ENCODE measurements at places on chromosomes 1 and 21.
A peak's percentile ranks its signal among the peaks of the same experiment; 100 is the strongest.

DNA sequence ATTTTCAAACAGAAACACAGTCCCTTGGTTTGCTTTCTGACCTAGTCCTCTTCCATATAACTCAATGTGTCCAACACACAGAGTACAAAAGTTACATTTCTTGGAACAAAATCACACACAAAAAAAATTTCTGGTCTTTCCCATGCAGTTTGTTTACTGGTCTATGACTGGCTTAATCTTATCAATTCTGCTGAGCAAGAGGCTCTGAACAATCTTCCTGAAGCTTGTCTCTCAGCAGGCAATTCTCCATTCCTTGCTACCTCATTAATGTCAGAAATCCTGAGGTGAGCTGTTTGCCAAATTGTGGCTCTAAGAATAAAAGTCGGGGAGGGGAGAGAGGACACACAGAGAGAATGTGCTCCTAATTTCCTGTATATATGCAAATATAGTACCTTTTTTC, 423.6 kb downstream of the HLX start:
- DNase-seq = no peak

GRCh38 chr1:33349081-33349759, 28.3 kb upstream of the A3GALT2 start:
- DNase-seq = peak; percentile 76

DNA sequence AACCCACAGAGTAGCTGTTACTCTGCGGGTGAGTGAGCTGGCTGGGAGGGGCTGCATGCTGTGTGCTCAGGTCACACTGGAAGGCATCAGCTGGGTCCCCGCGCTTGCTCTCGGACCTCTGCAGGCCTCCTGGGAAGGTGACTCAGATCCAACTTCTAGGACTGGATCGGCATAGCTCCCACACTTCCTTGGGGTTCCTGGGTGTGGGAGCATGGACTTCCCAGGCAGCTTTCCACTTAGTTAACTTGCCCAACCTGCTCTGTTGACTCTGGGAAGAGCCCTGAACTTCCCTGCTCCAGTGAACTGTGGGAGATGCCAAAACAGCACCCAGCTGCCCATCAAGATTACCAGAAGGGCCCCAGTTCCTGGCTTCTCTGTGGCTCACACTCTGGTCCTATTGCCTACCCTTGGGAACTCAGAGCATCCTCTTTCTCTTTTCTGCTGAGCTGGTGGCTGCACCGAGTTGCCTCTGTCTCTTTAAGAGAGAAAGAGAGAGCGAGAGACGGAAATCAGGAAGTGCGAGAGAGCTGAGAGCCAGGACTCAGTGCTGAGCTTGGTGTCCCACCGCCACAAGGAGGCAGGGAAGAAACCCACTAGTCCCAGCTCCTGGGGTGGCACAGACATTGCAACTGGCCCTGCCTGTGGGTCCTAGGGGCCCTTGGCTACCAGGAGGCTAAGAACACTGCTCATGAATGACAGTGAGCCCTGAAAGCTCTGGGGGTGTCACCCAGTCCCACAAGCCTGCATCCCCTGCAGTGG, at the start of gene IKBKE:
Gene IKBKE, plus strand, starts transcription at position 544 of the 759 bp plus-strand sequence. CDS start 2,752 bp downstream, outside the sequence.
- DNase-seq = peak; percentile 93

DNA sequence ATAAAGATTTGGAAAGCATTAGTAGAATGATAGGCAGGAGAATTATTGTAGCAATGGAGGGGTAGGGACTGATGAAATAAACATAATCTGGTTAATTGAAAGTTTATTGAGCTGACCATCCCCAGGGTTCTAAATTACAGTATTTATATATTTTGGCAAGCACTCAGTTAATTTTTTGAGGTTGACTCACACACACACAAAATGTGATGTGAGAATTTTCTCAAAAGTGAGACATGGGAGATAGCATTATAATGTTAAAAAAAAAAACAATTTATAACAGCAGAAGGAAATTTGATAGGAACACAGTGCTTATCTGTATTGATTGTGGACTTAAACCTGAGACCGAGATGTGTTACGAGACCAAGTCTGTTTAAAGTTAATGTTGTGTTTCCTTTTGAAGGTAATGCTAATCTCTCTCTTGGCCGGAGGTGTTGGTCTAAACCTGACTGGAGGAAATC, 24.6 kb downstream of the TRIM45 start:
- DNase-seq = no peak

GRCh38 chr1:234260578-234260977, 112.7 kb upstream of the COA6 start:
- DNase-seq = peak; percentile 3

DNA sequence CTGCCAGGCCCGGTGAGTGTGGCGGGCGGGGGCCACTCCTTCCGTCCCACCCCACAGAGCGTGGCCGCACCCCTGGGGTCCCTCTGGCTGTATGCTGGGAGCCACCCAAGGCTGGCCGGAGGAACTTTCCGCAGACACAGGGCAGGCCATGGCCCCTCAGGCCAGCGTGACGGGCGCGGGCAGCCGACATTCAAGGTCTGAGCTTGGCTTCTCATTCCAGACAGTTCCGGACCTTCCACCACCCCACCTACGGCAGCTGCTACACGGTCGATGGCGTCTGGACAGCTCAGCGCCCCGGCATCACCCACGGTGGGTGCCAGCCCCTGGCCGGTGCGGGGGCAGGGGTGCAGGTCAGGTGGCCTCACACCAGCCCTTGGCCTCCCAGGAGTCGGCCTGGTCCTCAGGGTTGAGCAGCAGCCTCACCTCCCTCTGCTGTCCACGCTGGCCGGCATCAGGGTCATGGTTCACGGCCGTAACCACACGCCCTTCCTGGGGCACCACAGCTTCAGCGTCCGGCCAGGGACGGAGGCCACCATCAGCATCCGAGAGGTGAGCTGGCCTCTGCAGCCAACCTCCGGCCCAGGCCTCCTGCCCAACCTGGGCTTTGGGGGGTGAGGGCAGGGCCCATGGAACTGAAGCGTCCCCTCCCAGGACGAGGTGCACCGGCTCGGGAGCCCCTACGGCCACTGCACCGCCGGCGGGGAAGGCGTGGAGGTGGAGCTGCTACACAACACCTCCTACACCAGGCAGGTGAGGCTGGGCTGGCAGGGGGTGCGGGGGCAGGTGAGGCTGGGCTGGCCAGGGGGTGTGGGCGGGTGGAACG, 7.3 kb downstream of the SCNN1D start:
- no peak for DNase-seq

GRCh38 chr1:222107267-222107666, 365.4 kb upstream of the DUSP10 start:
- no peak for DNase-seq

GRCh38 chr1:58999676-59000075, 215.8 kb upstream of the JUN start:
- DNase-seq = peak; percentile 72

GRCh38 chr1:6096243-6097116, 50.8 kb downstream of the KCNAB2 start:
- no peak for DNase-seq

DNA sequence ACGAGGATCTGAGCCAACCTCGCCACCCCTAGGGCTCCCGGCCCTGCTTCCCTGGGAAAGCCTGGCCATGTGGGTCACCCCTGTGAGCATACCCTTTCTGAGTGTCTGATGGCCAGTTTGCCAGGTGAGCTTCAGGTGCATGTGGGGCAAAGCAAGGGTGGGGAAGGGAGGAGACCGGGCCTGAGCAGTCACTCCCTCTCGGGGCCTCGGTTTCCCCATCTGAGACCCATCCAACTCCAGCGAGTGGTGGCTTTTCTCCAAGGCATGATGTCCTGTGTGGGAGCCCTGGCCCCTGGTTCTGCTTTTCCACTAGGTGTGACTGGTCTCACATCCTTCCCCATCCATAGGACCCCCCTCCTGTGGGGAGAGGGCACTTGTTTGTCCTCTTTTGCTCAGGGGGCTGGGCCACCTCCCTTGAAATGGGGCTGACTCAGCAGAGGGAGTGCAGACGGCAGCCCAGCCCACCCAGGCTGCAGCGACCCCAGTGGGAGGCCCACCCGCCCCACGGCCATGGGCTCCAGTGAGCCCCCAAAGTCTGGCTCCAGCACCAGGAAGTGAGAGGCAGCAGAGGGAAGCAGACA, 1.7 kb upstream of the WNT9A start:
- no peak for DNase-seq

DNA sequence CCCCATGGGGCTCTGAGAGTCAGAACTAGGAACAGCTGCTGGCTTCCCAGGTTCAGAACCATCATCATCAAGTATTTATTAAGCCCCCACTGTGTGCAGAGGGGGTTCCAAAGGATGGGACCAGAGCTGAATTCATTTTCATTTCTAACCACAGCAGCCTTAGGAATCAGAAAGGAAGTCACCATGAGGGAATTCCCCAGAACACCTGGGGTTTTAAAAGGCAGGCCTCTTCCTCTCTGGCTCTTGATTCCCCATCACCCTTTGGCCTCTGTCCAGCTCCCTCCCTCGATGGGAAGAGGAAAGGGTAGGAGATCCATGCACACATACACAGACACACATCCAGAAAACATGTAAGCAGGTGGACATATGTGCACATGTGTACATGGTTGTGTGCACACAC, 1.3 kb upstream of the KCNN3 start:
- no peak for DNase-seq

DNA sequence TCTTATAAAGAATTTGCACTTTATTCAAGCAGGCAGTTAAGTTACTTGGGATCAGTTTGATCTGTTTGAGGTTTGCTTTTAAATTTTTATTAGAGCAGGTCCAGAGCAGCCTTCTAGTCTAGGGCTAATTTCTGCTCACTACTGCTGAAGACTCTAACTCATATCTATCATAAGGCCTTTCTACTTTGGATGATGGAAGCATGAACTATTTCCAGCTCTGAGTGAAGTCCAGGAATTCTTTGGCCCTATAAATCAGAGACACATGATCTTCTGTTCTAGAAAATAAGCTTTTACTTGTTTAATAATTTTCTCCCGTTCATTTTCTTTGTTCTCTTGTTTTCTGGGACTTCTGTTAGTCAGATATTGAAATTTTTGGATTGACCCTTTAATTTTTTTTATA, 14.7 kb downstream of the NIBAN1 start:
- no peak for DNase-seq

GRCh38 chr1:213530611-213531320, 457.0 kb upstream of the PROX1 start:
- DNase-seq = no peak

DNA sequence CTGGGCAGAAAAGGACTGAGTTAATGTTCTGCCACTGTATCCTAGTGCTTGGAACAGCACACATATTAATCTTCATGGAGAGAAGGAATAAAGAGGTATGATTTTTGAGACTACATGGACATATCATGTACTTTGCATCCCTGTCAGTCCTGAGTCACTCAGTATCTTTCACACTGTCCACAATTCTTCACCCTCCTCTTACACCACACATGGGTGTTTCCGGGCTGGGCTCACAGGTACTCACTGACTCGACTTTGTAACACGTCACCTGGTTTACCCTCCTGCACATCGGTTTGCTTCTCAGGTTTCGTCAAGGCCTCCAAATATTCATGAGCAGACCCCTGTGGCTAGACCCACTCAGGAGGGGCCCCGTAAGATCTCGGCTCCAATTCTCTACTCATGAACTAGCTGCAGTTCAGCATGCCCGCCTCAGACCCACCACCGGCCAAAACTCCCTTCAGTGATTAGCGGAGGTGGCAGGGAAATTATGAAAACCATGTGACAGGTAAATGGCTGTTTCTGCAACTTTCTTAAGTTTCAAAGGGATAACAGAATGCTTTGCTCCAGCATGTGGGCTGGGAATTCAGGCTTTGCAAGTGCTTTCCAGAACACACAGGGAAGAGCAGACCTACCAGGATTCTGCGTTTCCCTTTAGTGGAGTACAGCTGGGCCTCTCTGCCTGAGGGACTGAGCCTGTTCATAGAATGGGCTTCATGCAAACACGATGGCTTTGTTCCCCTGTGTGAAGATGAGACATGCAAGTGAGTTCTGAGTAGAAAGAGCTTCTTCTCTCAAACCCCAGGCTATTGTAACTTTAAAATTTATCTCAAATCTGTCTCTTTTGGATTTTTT, 31.3 kb upstream of the TRABD2B start:
- no peak for DNase-seq

GRCh38 chr1:207493212-207493611, 2.7 kb upstream of the CR1 start:
- no peak for DNase-seq

GRCh38 chr1:29984862-29985605, 738.4 kb downstream of the MATN1 start:
- DNase-seq = no peak

Data from hematopoietic multipotent progenitor cell treated with erythropoietin and hydrocortisone succinate and interleukin-3 and kit ligand, for 4 days (in vitro differentiated cells).